H4 (cell line): ENCODE measurements at places on chromosomes 7 and 10.

DNA sequence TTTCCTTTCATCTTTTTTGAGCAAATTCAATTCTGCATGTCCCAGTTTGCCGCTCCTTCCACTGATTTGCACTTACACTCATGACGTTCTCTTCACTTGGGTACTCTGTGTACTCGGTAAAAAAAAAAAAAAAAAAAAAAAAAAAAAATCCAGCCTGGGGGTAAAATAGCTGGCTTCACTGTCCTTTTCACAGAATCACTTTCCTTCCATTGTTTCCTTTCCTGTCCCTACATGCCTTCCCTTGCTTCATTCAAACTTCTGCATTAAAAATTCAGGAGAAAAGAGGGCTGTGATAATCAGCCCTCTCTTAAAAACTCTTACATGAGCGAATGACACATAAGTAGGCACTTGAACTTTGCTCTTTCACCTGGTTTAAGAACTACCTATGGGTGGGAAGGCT lies 8.7 kb downstream of the ANKRD1 start:
- DNase-seq: no peak

DNA sequence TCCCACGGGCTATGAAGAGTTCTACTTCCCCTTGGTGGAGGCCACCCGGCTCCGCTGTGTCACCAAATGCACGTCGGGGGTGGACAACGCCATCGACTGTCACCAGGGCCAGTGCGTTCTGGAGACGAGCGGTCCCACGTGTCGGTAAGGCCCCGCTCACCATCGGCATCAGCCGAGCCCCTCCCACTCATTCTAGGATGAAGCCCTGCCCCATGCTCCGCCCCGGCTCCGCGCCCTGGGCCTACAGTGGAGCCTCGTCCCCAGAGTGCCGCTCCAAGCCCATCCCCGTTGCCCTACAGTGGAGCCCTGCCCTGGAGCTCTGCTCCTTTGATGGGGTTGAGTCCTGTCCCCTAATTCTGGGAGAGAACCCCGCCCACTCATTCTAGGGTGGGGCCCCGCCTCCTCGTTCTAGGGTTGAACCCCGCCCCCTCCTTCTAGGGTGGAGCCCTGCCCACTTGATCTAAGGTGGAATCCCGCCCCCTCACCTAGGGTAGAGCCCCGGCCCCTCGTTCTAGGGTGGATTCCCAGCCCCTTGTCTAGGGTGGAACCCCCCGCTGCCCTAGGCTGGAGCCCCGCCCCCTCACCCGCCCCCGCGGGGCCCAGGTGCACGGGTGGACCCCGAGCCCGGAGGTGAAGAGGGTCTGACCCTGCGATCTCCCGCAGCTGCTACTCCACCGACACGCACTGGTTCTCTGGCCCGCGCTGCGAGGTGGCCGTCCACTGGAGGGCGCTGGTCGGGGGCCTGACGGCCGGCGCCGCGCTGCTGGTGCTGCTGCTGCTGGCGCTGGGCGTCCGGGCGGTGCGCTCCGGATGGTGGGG lies 3.4 kb upstream of the MUC12 start:
- DNase-seq: peak; percentile 69

- DNase-seq: peak; percentile 66
Measured at GRCh38 chr10:12605580-12606405, 256.4 kb downstream of the CAMK1D start.

DNA sequence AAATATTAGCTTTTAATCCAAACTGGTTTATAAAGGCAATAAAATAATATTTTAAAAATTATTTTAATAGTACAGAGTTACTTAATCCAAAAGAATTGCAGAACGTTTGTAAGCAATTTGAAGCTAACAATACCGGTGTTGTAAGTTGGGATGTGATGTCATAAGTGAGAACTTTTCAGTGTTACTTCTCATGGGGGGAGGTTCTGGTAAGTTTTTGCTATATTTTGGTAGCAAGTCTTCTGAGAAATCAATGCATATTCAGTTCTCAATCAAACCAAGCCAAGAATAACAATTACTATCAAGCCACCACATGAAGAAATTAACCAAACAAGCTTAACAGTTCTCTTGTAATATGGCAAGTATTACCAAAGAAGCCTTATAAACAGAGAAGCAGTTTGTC lies 147.1 kb upstream of the ASAH2 start:
- no peak for DNase-seq

GRCh38 chr7:66050990-66051448 lies 24.6 kb upstream of the ASL start:
- peak; percentile 99 for DNase-seq

- no peak for DNase-seq
Measured at GRCh38 chr7:50631639-50632038, 66.4 kb upstream of the DDC start.

DNA sequence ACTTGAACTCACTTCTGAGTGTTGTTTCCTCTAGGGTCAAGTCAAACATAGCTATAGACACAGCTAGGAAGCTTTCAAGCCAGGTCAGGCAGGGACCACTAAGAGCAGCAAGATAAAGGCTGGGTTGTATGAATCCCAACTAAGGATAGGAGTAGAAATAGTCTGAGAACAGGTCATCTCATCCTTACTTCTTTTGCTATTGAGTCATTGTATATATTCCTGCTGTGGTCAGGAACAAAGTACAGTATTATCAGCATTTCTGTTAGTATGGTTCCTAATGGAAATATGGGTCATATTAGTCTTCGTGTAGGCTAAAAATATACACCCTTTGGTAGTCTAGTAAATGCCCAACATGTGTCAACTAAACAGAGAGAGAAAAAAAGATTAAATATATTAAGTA lies 145.3 kb downstream of the BTAF1 start:
- DNase-seq: no peak

GRCh38 chr7:140752533-140752932 lies 56.0 kb downstream of the NDUFB2 start:
- no peak for DNase-seq

DNA sequence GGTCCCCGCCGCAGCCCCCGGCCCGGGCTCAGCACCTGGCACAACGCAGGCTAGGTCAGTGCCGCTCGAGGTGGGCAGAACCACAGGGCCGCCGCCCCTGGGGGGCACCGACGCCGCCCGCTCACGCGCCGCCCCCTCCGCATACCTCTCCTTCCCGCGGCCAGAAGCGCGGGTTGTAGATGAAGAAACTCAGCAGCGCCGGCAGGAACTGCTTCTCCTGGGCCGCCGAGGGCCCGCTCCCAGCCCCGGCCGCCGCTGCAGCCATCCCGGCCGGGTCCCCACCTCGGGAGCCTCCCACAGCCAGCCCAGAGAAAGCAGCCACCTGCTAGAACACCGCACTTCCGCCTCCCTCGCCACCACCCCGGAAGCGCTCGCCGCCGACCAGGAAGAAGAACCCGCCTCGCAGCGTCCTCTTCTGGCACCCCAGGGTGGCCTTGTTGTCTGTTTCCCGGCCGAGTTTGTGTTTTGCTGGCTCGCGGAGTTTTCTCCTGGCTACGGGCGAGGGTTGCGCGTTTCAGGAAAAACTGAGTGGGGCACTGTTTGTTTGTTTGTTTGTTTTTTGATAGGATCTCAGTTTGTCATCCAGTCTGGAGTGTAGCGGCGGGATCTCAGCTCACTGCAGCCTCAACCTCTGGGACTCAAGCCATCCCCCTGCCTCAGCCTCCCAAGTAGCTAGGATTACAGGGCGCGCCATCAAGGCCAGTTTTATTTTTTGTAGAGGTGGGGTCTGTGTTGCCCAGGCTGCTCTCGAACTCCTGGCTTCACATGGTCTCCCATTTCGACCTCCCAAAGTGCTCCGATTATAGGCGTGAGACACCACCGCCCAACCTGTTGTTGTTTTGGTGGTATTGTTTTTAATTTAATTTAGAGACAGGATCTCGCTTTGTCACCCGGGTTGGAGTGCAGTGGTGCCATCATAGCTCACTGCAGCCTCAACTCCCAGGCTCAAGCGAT lies 17.7 kb downstream of the OCM2 start:
- DNase-seq: peak; percentile 83

DNA sequence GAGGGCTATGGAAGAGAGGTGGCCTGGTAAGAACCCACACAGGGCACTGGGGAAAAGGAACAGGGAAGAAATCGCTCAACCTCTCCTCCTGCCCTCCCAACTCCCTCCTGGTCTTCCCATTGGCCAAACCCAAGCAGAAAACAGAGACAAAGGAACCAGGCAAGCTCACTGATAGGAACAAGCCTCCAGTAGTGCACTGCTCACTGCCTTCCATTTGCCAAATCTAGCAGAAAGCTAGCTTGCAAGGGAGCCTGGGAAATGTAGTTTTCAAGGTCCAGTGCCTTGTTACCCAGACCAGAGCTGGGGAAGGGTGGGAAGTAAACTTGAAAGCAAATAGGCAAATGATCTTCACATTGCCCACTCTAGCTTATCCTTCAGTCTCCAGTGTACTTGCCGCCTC lies 556.1 kb upstream of the AUTS2 start:
- no peak for DNase-seq

DNA sequence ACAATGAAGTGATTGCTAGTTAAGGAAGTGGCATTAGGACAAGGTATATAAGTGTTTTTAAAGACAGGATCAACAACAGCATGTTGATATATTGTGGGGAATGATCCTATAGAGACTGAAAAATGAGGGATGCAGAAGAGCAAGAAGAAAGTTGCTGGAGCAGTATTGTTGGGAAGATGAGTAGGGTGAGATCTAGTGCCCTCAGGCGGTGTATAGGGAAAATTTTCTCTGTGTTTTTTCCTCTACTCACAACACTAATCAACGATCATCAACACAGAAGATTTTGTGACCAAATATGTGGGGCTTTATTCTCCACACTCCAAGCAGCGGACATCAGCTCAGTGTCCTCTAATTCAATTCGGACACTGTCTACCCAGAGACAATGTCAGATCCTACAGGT lies 9.6 kb upstream of the PTTG1IP2 start:
- DNase-seq: no peak

DNA sequence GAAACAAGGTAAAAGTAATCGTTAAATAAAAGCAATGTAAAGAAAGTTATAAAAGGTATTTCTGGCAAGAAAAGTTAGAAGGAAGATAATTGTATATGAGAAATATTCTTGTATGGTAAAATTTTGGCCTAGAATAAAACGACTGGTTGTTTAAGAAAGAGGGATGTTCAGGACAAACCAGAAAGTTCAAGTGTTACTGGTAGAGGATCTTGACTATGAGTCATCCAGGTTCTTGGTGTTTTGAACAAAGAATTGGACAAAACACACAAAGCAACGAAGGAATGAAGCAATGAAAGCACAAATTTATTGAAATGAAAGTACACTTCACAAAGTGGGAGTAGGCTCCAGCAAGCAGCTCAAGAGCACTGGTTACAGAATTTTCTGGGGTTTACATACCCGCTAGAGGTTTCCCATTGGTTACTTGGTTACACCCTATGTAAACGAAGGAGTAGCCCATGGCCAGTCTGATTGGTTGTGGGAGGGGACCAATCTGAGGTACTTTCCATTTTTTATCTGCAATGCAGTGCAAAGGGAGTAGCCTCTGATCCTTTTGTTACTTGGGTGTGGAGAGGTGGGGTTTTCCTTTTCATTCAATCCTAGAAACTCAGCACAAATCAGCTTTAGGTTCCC lies 22.4 kb upstream of the GARS1 start:
- no peak for DNase-seq

- no peak for DNase-seq
Measured at GRCh38 chr10:65845916-65846315, 1079.9 kb upstream of the LRRTM3 start.

DNA sequence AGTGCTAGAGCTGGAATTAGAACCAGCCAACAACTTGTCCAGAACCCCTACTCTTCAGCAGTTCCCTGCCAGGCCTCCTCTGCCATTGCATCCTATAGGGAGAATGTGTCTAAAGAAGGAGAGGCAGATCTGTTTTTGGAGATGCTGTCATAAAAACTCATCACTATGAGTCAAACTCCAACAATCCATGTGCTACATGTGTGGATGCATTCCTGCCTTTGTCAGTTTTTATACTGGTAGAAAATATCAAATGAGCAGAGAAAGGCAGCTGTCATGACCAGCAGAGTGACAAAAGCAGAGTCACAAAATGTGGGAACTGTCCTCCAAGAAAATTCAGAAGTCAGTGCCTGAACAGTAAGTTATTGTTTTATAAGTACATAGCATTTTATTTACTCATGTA lies 93.0 kb downstream of the ABLIM1 start:
- no peak for DNase-seq

- no peak for DNase-seq
Measured at GRCh38 chr7:106371629-106372028, 86.8 kb upstream of the NAMPT start.

GRCh38 chr7:130468612-130469011 lies 23.3 kb upstream of the MEST start:
- no peak for DNase-seq

- DNase-seq: peak; percentile 67
Measured at GRCh38 chr7:142459551-142459963, 201.7 kb upstream of the PRSS58 start.

GRCh38 chr7:117155694-117156093 lies 167.2 kb downstream of the WNT2 start:
- DNase-seq: no peak

- peak; percentile 75 for DNase-seq
Measured at GRCh38 chr10:53843736-53844362, 957.2 kb downstream of the PCDH15 start.

DNA sequence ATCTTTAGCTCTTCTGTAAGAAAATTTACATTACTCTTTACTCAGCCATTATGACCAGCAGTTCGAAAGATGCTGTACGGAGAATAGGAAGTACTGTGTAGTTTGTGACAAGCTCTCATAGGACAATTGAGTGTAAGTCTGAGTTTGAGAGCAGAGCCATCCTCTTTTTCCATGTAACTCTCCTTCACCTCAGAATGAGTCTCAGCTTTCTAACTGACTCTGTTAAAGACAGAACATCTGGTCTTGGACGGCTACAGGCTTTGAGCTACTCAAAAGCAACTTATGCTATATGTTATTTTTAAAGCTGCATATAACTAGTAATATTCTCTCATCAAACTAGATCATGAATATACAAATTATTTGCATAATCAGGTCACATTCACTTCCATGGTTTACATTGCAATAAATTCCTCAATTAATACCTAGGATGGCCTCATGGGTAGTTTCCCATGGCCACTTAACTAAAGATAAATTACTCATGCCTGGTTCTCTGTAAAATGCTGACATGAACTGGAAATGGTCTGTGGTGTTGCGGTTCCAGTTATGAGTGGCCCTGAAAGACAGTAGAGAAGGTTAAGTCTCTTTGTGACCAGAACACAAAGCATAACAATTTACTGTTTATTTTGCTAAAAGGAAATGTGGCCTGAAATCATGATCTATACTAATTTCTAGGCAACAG lies 358.7 kb downstream of the PHF14 start:
- no peak for DNase-seq

GRCh38 chr10:18501198-18501597 lies 150.2 kb downstream of the NSUN6 start:
- DNase-seq: no peak

GRCh38 chr7:70751895-70752294 lies 380.0 kb upstream of the GALNT17 start:
- no peak for DNase-seq

DNA sequence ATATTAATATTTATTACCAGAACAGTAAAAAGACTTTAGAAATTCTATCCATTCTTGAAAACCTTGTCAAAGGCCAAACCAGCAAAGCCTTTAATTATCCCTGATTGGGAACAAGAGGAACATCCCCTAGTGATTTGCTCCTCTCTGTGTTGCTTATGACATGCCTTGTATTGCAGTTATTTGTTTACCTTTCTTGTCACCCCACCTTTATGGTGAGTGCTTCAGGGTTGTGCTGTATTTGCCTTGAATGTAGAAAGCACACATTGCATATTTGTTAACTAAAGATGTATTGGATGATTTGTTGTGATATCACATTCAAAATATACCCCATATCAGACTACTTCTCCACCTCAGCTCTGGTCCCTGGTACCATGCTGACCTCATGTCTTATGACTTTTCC lies 23.5 kb upstream of the TECTB start:
- DNase-seq: no peak
